Frontal cortex (tissue), 4 donors: ENCODE measurements at places on chromosomes 3 and 15.
A peak's percentile ranks its signal among the peaks of the same experiment; 100 is the strongest.

GRCh38 chr3:194801461-194802432 lies 116.1 kb downstream of the FAM43A start:
- no peak for DNase-seq

DNA sequence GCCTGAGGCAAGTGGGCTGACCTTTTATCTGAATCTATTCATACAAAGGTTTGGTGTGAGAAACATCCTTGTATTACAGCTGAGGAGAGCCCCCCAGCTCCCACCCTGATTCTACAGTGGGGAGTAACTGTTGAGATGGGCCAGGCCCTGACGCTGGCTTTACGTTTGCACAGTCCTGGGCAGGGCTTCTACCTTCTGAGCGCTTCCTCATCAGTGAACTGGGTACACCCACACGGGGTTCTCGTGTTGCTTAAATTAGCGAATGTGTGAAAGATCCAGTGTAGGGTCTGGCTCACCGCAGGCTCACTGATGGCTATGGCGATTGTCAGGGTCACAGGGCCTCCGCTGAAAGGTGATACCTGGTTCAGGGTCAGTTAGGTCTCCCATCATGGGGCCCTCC lies 7.3 kb upstream of the GHRL start:
- no peak for DNase-seq

DNA sequence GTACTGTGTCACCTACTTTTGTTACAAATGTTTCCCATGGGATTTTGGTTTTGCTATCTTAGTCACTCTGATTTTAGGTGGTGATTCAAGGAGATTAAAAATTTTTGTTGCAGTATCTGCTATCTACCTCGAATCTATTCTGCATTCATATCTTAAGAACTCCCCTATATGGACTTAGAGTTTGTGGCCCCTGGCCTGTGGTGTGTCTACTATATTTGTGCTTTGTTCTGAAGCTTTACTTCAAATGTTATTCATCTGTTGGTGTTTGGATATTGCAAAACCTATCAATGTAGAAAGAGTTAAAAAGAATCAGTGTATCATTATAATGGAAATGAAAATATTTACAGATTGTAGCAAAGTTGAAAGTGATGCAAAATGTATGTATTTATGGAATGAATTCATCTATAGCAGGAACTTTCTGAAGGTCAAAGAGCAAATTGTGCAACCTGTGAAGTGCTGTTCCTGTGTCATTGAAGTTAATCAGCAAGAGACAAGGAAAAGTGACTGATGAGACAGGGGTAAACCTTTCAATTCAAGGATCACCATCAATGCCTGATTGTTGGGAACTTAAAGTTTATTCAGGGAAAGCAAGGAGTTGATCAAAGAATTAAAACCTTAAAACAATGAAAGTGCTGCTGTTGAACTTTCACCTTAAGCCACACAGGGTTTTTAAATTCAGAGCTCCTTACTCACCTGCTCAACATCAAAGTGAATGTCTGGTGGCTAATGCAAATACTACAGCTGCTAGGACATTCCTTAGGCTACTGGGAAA lies 71.0 kb downstream of the SLMAP start:
- no peak for DNase-seq

DNA sequence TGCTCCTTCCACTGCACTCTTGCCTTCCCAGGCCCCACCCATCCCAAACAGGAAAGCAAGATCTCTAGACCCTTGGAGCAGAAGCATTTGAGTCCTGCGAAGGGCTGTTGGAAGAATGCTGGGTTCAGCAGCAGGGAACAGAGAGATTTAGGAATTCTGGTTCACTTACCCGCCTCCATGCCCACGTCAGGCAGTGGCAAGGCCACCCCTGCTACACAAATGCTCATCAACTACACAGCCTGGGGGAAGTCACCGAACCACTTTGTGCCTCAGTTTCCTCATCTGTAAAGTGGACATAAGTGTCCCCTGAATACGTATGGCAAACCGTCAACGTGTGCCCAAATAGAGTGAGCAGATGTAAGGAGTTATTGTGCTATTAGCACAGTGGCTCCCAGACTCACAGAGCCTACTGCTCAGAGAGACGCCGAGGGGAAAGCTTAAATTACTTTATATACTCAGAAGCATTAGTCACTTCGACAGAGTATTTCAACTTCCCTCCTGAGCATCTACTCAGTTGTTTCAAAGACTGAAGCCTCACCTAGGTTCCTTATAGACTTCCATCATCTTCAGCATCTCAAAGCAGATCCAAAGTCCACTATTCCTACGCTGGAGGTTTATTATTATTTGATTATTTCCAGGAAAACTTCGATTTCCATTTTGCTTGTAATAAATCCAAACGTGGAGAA lies 905 bp downstream of the HOMER2 start:
- peak; percentile 40 for DNase-seq

GRCh38 chr15:63602595-63602994 lies 5.4 kb downstream of the FBXL22 start:
- no peak for DNase-seq

- DNase-seq, result peak; percentile 90
Measured at GRCh38 chr3:184154885-184155643, at the start of gene DVL3. DVL3 (plus strand) TSS chr3:184155377; CDS start chr3:184155636, 259 bp downstream.

DNA sequence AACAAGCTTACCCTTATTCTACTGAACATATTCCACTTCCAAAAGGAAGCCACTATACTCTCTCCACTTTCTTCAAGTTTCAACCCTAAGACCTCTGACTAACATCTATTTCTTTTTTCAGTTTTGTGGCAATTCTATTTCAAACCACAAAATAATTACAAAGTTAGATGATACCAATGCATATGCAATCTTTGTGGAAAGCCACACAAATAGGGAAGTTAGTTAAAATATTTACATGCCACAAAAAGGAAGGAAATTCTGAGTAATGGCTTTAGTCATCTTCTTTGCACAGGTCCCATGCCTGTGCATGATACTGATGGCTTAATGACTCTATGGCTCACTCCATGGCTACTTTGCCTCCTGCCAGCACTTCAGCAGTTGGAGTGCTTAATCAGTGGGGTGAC lies 57.0 kb upstream of the MCTP2 start:
- no peak for DNase-seq

DNA sequence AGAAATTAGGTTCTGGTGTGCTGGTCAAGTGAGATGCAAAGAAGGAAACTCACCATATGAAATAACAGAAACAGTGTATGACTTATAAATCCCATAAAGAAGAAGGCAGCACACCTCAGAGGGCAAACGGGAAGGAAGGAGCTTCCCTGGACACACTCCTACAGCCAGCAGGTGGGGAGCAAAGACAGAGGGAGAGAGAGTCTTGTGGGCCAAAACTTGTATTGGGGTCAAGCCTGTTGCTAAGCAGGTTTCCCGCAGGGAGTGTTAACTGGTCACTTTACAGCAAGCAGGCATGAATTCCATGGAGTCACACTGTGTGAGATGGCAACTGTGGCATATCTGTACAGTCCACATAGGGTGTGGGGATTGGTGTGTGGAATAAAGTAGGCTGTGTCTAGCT lies 222.9 kb upstream of the NDN start:
- DNase-seq, result no peak

DNA sequence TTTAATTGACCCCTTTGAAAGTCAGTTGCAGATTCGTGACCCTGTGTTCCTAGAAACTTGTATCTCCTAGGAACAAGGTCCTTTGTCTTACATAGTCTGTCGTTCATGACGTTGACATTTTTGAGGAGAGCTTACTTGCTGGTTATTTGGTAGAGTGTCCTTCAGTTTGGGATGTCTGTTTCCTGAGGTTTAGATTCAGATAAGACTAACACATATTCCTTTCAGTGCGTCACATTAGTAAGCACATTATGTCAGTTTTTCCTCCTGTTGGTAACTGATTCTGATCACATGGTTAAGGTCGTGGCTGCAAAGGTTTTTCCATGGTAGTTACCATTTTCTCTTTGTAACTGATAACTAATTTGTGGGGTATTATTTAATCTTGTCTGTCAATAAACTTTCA lies 80.8 kb downstream of the PCCB start:
- no peak for DNase-seq

DNA sequence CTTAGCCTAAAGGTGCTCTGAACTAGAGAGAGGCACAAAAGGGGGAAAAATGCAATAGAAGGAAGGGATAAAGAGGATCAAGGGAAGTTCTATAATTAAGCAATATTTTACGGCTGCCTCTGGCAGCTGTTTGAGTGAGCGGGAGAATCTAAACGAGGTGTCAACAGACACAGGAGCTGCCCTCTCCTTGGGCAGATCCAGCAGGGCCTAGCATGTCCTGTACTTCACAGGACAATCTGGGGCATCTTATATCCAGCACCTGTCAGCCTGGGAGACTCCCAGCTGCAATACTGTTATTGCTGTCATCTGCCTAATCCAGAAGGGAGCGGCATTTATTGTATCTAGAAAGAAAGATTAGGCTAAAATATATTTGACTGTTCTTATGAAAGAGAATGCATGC lies 68.9 kb downstream of the WWTR1 start:
- no peak for DNase-seq

- no peak for DNase-seq
Measured at GRCh38 chr3:107641572-107642307, 119.0 kb downstream of the BBX start.

GRCh38 chr3:51706788-51707731 lies at the start of gene GRM2:
GRM2 (plus strand) TSS chr3:51707068; CDS start chr3:51708984, 1,916 bp downstream.
- DNase-seq, result peak; percentile 87

- no peak for DNase-seq
Measured at GRCh38 chr3:152400887-152401286, 132.2 kb downstream of the MBNL1 start.

DNA sequence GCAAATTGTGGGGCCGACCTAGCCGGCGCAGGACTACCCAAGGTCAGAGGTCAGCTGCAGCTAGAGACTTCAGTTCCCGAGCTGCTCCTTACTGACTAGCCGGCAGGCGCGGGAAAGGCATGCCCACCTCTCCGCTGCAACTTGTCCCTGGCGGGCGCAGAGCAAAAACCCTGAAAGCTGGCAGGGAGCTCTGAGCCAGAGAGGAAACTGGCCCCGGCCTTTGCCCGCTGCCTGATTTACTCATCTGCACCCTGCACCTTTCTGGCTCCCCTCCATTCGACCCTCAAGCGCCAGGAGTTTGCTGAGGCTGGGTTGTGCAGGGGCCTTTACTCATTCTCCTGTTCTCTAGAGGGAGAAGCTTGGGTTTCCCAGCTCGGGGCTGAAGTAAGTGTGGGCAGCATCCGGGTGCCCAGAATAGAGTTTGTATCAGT lies 1.5 kb downstream of the ZIC4 start:
- DNase-seq, result no peak

GRCh38 chr3:42601896-42602581 lies 1.6 kb downstream of the NKTR start:
- DNase-seq, result no peak

- DNase-seq, result no peak
Measured at GRCh38 chr15:70768257-70768883, 5.0 kb upstream of the UACA start.

- no peak for DNase-seq
Measured at GRCh38 chr3:31755926-31756658, 223.4 kb downstream of the STT3B start.

- no peak for DNase-seq
Measured at GRCh38 chr3:192802957-192803899, 75.9 kb upstream of the FGF12 start.

GRCh38 chr3:186261638-186262037 lies 100.4 kb downstream of the DGKG start:
- DNase-seq, result no peak

GRCh38 chr3:13307041-13307440 lies 113.1 kb downstream of the NUP210 start:
- DNase-seq, result no peak
